ENCODE measurements at places on chromosomes 2 and 18. TPM values are rescaled to one million over a fixed set of nuclear protein-coding genes. Genes with fewer than 3 reads are reported as not detected.

The DIS3L2 gene
- 15.2 TPM for total RNA-seq

- no peak for DNase-seq
Measured at GRCh38 chr2:150441226-150441625, 46.2 kb downstream of the RND3 start.

The COL6A3 gene
- total RNA-seq: 20.9 TPM

The B3GNT2 gene
- 9.6 TPM for total RNA-seq

DNA sequence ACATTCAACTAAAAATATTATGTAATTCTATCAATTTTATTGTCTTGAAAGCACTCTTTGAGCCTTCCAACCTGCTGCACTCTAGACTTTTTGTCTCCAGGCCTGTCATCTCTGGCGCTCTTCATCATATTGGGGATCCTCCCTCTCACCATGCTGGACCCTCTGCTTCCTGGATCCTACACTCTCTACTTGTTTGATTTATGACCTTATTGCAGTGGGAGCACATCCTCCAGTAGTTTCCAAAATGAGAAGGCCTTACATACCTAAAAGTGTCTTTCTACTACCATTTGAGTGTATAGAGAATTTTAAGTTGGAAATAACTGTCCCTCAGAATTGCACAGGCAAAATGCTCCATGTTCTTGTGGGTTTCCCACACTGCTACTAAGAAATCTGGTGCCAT, 25.2 kb downstream of the PNO1 start:
- no peak for DNase-seq

GRCh38 chr2:237670641-237671040, 43.3 kb downstream of the LRRFIP1 start:
- DNase-seq: no peak

Data from right lobe of liver (tissue), 6 donors.